NCI-H524 treated with DMSO at 0.1 percent for 48 hours (cell line): ENCODE measurements at places on chromosomes 3 and 15.

DNA sequence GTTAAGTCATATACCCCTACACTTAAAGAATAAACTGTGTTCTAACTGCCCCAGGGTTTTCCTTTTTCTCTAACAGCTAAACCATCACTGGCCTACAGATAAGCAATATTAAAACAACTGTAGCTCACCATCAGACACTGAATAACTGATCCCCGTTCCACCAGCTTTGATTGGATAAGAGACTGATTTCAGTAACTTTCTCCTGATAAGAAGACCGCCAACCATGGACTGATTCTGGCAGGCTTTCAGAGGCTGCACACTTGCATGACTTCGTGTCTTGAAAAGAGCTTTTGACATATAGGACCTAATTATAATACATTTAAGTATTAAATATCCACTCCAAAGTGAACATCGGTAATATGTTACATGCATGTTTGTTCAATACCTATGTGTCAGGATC is 15.3 kb upstream of the CEP97 start:
- no peak for DNase-seq

- DNase-seq = no peak
Measured at GRCh38 chr3:40718681-40719080, 193.9 kb downstream of the ZNF621 start.

DNA sequence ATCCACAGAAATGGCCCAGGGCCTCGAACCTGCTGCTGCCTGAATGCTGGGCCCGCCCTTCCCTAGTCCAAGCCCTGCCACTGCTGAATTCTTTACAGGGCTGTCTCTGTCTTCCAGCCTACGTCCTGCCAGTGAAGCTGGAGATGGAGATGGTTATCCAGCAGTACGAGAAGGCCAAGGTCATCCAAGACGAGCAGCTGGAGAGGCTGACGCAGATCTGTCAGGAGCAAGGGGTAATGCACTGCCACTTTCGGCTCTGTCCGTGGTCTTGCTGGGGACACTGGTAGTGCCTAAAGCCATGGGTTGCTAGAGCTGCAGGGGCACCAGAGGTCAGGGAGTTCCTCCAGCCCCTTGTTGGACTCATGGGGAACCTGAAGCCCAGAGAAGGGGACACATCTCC is 115.7 kb downstream of the TMEM266 start:
- no peak for DNase-seq

- no peak for DNase-seq
Measured at GRCh38 chr15:59138243-59138642, 33.3 kb downstream of the CCNB2 start.
